ENCODE measurements at places on chromosomes 5 and 9.

DNA sequence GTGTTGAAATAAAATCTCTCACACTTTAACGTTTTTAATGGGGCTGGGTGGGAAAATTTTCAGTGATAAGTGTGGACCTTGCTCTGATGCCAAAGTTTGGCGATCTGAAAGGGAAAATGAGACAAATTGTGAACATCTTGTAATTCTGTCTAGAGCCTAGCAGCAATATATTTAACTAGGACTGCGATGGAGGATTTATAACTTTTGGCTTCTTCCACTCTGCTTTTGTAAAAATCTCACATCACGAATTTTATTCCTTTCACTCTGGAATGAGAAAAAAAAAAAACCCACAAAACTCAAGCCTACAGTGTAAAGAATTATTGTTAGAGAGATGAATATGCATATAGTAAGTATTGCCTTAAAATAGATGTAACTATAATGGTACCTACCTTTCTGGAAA, 19.9 kb downstream of the CCNH start:
- DNase-seq = no peak

DNA sequence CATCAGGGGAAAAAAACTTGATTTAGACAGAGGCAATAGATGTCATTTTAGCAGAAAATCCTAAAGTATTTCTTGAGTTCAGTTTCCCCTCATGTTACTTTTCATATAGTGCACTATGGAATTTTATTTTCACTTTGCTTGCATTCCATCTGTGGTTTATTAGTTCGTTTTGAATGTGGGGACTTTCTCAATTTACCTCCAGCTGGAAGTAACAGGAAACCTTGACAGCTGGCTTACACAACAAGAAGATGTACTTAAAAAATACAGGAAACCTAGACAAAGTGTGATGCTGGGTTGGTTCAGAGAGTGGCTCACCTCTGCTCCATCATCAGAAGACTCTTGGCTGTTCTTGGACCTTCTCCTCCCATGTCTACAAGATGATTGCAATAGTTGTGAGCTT, 567.0 kb downstream of the CETN3 start:
- no peak for DNase-seq

- no peak for DNase-seq
Observed at GRCh38 chr9:4010309-4010708, 289.6 kb downstream of the GLIS3 start.

DNA sequence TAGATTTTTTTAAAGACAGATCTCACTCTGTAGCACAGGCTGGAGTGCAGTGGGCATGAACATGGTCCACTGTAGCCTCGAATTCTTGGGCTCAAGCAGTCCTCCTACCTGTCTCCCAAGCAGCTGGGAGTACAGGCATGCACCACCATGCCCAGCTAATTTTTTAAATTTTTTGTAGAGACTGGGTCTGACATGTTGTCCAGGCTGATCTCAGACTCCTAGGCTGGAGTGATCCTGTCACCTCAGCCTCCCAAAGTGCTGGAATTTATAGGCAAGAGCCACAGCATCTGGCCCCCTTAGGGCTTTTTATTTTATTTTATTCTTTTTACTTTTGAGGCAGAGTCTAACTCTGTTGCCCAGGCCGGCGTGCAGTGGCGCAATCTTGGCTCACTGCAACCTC, 56.4 kb downstream of the NSD1 start:
- no peak for DNase-seq

GRCh38 chr5:30781643-30782042, 411.8 kb upstream of the CDH6 start:
- no peak for DNase-seq

GRCh38 chr5:141504216-141504615, 15.3 kb downstream of the PCDHGC5 start:
- no peak for DNase-seq

- DNase-seq = no peak
Observed at GRCh38 chr5:14503681-14504331, 77.8 kb upstream of the OTULINL start.

GRCh38 chr5:135600152-135600570, 21.4 kb upstream of the CXCL14 start:
- no peak for DNase-seq

DNA sequence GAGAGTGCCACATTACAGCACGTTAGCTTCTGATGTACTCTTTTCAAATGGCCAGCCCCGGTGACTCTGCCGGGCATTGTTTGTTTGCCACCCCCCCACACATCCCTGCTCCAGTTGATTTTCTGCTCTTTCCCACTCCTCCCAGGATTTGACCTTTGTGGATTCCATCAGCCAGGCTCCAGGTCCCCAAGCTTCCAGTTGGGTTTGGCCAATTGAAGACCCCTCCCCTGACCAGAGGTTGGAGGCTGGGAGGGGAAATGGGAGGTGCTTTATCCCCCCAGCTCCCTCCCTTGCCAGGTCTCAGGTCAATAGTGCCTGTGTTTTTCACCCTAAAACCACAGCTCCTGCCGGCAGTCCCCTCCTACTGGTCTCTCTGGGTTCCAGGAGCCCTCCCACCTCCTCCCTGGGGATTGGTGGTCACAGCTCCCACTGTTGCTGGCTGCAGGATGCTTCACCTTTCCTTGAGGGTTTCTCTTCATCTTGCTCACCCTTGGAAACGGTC, 34.9 kb downstream of the IRF1 start:
- no peak for DNase-seq

DNA sequence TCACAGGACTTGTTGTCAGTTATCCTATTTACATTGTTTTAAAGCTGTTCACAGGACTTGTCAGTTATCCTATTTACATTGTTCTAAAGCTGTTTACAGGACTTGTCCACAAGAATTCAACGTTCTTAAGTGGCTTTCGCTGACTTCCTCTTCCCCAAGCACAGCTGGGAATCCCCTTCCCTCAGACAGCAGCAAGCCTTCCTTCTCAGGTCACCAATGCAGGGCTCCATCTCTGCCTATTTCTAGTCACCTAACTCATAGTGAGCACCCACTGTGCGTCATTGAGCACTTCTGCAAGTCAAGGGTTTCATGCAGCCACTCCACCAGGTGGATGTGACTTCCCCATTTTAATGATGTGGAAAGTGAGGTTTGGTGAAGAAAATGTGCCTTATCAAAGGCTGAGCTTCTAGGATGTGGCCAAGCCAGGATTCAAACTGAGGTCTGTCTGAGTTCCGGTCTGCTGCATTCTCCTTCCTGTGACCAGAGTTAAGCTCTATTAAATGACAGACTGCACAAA, 109.8 kb upstream of the ZNF462 start:
- no peak for DNase-seq

DNA sequence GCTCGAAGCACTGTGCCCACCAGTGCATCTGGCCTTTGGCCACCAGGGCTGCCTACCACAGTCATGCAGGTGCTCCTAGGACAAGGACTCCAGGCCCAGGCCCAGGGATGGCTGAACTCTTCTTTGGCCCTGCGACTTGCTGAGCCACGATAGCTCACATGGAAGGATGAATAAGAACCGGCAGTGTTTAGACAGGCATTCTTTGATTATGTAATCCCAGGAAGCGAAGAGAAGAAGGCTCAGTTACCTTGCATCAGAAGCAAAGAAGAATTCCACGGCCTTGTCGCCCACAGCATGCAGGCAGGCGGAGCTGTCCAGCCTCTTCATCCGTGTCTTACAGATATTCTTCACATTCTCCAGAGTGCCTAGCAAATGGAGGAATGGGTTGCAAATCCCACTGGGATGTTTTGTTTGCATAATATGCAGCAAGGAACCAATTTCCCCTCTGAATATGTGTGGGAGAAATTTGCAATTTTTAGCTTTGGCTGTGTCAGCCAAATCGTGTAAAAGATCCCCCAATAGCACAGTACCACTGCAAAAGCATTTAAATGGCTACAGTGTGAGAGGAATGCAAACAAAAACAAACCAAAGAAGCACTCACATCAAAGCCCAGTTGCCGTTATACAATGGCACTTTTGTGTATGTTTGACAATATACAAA, 29.1 kb downstream of the GFPT2 start:
- no peak for DNase-seq

GRCh38 chr9:74379718-74380117, 117.4 kb upstream of the RORB start:
- no peak for DNase-seq

DNA sequence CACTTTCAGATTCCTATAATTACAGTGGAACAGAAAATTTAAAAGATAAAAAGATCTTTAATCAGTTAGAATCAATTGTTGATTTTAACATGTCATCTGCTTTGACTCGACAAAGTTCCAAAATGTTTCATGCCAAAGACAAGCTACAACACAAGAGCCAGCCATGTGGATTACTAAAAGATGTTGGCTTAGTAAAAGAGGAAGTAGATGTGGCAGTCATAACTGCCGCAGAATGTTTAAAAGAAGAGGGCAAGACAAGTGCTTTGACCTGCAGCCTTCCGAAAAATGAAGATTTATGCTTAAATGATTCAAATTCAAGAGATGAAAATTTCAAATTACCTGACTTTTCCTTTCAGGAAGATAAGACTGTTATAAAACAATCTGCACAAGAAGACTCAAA, 29.5 kb downstream of the ZFYVE16 start:
- no peak for DNase-seq

DNA sequence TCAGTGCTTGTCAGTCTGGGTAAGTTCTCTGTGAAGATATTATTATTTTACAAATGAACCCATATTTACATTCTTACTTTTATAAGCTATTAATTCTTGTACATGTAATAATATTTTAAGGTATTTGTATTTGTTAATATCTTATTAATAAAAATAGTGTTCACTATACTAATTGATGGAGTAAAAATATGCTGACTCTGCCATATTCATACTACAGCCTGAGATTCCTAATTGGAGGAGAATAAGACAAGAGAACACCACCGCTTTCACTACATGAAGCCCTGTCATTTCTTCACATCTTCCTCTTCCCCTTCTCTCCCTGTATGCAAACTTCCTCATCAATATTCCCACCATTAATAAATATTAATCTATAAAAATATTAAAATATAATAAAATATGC, 167.6 kb upstream of the TUSC1 start:
- no peak for DNase-seq

GRCh38 chr5:106906199-106906598, 764.5 kb downstream of the EFNA5 start:
- DNase-seq = no peak

GRCh38 chr9:138102246-138103051, 224.9 kb downstream of the CACNA1B start:
- DNase-seq = no peak

- DNase-seq = no peak
Observed at GRCh38 chr5:51201024-51201423, 182.2 kb upstream of the ISL1 start.

GRCh38 chr9:129161534-129161837, 16.6 kb downstream of the IER5L start:
- DNase-seq = no peak

- DNase-seq = no peak
Observed at GRCh38 chr5:102627315-102627714, 127.8 kb upstream of the PAM start.

DNA sequence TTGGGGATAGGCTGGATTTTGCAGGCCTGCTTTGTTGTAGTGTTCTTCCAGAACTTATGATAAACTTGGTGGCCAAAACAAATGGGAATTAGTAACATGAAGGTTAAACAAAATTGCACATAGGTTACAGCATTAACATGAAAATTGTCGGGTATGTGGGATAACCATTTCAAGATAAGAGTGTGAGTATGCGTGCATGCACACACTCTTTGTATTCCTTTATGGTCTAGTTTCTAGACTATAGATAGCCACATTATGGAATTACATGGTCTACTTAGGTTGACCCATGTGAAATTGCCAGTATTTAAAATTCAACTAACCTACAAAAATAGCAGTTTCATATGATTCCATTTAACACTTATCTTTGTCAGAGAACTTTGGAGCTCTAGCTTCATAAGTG, 1.4 kb downstream of the HMGCR start:
- DNase-seq = no peak

Data from stimulated activated CD8-positive, alpha-beta memory T cell treated with anti-CD3 and anti-CD28 coated beads, Interleukin-4, amount 100 ng/mL, for 1 hour (primary cell).